ENCODE measurements at places on chromosomes 1 and 21.

DNA sequence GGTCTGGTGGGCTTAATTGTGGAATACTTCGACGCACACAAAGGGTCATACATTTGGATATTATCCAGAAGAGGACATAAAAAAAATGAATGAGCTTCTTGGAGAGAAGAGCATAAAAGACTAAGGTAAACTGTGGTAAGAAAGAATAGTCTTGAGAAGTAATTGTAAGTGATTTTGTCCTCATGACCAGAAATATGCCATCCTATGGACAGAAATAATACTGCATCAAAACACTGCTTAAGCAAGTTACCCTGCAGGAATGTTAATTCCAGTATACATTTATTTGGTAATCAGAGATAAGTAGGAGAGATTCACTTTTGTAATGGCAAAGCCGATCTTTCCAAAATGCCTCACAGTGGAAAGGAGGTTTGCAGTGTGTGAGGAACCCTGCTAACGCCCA lies 111.9 kb downstream of the NRIP1 start:
- no peak for DNase-seq

DNA sequence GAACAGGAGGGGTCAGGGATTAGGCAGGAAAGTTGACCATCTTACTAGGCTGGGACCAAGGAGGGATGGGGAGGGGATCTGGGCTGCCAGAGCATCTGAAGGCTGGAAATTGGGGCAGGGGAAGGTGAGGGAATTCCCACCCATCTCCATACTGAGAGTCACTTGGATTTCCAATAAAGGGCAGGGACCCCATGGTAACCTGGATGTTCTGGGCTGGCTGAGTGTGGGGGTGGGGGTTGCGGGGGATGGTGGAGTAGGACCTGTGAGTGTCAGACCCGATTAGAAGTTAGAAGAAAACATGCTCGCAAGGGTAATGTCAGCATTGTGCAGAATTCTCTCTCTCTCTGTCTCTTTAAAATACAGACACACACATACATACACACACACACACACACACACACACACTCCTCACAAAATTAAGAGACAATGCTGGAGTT lies 40.0 kb upstream of the EPS15 start:
- no peak for DNase-seq

DNA sequence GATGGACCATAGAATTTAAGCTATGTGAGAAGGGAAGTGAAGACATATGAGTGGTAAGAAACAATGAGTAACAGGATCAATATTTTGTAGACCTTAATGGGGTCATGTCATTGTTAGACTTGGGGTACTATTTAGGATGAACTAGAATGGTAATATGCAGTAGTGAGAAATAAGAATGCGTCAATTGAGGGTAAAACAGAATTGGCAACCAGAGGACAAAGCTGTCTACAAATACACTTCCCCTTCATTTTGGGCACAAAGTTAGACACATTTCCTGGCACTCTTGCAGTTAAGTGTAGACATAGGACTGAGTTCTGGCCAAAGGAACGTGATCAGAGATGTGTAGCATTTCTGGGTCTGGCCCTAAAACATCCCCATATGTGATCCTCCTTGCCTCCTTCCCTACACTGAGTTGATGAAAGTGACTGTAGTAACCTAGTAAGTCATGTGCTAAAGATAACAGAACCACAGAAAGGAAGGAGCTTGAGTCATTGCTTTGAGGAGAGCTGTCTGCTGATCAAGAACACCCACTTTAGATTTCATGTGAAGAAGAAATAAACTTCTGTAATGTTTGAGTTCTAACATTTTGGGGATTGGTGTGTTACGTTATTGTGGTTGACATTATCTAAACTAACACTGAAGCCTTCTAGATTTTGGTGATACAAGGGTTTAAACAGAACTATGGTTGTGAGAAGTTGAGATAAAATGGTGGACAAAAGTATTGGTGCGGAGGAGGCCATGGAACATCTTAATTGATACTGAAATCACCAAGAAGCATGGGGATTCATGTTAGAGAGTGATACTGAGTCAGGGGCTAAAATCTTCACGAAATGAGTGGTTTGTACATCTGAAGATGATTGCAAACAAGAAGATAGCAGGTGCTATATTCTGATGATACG lies 41.7 kb downstream of the CD55 start:
- peak; percentile 42 for DNase-seq

DNA sequence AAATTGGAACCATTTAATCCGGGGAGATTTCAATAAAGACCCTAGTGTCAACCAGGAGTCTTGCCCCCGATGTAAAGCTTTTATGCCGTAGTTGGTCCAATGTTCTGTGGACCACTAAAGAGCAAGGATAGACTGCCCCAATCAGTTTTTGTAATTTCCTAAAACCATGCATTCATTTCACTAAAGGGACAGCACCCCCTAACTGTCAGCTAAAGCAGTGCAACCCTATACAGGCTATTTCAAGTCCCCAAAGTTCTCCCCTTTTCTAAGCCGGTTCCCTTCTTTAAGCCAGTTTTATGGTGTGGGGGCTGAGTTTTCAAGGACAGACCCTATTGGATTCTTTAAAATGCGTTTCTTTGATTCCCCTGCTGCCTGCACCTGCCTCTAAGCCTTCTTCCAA lies 12.7 kb upstream of the PDPN start:
- no peak for DNase-seq

DNA sequence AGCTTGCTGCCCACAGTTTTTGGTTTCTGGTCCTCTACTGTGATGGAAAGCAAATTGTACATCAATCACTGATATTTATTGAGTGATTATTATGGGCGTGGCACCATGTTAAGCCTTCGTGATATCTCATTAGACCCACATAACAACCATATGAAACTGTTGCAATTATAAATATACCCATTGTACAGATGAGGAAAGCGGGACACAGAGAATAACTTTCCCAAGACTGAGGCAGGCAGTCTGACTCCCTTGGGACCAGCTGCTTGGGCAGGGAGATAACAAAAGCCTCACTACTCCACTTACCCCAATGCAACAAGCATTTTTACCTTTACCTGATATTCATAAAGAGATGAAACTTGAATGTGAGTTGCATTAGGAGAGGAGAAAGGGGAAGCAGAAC lies 4.3 kb upstream of the CASZ1 start:
- no peak for DNase-seq

- DNase-seq = peak; percentile 35
Observed at GRCh38 chr1:56525489-56526041, 53.8 kb downstream of the PLPP3 start.

- DNase-seq = peak; percentile 42
Observed at GRCh38 chr1:2468041-2468472, 8.0 kb upstream of the PLCH2 start.

All from COLO829 (cell line).